ENCODE measurements at places on chromosomes 4 and X.
A peak's percentile ranks its signal among the peaks of the same experiment; 100 is the strongest.

GRCh38 chrX:119682019-119682989 is 10.7 kb downstream of the SEPTIN6 start:
- DNase-seq: no peak

- no peak for DNase-seq
These were observed 351.9 kb downstream of the FAT4 start for GRCh38 chr4:125666635-125667034.

DNA sequence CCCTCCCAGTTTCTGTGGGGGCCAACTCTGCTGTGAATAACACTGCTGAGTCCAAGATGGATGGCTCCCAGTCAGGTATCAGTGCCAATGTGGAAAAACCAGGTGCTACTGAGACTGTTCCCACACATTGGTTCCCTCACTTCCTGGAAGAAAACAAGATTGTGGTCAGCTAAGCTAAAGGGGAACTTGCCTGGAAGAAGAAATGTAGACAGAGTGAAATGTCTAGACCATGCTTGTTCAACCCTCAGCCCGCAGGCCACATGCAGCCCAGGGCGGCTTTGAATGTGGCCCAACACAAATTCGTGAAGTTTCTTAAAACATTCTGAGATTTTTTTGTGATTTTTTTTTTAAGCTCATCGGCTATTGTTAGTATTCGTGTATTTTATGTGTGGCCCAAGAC is 28.6 kb upstream of the UTP14A start:
- no peak for DNase-seq

- DNase-seq: no peak
These were observed 65.9 kb downstream of the EFNB1 start for GRCh38 chrX:68894513-68895340.

GRCh38 chr4:16513876-16514275 is 287.6 kb upstream of the TAPT1 start:
- peak; percentile 11 for DNase-seq

GRCh38 chr4:139453041-139453370 is 915 bp upstream of the RAB33B start:
- DNase-seq: peak; percentile 82

DNA sequence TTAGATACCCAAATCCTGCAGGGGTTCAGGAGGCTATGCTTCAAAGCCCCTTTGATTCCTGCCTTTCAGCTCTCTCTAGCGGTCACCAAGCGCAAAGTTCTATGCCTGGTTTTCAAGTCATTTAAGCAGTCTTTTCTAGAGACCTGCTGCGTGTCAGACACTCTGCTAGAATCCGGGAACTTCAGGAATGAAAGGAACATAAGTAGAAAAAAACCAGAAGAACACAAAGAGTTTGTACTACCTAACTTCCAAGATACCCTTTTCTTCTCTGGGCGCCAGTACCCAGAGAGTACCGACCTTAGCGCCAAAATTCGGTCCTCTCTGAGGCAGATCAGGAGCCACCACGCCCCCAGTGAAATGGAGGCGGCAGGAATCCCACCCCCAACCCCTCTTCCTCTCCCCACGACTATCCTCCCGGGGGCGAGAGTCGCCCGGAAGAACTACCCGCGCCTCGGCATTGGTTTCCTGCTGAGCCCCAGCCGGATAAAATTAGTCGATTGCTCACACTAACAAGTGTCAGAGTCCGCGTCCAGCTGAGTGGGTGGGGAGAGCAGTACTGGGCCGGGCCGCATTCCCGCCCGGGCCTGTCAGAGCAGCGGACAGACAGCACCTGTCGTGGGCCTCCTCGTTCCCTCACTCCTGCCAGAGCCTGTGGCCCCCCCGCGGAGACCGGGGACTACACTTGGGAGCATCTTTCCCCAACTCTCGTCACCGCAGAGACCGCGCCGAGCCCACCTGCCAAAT is 78.8 kb downstream of the RLIM start:
- peak; percentile 76 for DNase-seq

DNA sequence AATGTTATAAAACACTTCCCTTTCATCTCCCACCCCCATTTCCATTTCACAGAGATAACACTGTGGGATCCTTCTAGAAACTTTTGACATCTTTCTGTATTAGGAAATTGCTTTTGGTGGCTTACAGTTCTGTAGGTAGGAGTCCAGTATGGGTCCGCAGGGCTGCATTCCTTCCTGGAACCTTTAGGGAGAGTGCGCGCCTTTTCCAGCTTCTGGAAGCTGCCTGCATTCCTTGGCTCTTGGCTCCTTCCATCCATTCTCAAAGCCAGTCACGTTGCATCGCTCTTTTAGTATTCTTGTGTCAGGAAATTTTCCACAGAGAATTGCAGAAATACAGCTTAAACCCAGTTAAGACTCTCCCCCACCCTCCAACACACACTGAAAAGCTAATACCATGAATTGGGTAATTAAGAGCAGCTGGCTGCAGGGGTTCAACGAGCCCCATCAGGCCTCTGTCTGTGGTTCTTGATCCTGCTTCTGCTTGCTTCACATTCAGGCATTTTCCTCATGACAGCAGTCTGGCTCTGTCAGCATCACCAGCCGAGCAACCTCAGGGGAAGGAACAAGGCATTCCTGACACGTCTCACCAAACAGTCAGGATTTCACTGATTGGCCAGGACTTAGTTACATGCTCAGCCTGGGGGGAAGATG is 48.8 kb downstream of the SEPTIN11 start:
- peak; percentile 34 for DNase-seq

DNA sequence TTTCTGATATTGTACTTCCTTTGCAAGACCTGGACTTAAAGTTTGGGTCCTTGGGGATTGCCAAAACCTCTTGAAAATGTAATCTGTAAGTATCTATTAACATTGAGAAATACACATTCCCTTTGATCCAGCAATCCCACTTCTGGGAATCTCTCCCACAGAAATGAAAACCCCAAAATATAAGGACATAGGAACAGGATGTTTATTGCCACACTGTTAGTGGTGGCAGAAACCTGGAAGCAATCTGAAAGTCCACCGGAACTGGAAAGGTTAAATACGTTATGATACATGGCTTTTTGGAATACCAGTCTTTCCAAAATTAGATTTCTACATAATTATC is 71.2 kb upstream of the STX18 start:
- no peak for DNase-seq

DNA sequence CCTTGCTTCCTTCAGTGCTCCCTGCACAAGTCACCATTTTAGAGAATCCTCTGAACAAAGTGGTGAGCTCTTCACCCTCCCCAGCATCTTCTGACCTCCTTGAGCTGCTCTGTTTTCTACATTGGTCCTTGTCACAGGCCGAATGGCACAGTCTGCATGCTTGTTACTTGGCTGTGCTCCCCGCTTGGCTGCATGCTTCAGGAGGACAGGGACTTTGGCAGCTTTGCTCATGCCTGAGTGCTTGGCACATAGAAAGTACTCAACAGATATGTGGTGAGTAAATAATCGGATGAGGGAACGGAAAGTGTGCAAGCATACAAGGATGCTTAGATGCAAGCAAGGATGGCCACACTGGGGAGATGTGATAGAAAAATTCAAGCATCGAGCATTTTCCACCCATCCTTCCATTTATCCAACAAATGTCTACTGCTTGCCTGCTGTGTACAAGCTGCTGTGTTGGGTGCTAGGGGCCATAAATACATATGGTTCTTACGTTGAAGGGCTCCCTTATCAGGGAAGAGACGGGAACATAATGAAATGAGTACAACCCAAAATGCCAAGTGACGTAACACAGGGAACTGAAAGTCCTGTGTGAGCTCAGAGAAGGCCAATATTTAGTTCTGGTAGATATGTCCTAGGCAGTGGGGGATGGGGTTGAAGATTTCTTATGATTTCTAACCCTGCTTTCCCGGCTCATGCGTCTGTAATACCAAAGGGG is 31.2 kb downstream of the SLC2A9 start:
- DNase-seq: no peak

GRCh38 chr4:140277576-140277975 is 95.9 kb upstream of the SCOC start:
- no peak for DNase-seq

- DNase-seq: no peak
These were observed 1.5 kb downstream of the MAB21L2 start for GRCh38 chr4:150583287-150584110.

DNA sequence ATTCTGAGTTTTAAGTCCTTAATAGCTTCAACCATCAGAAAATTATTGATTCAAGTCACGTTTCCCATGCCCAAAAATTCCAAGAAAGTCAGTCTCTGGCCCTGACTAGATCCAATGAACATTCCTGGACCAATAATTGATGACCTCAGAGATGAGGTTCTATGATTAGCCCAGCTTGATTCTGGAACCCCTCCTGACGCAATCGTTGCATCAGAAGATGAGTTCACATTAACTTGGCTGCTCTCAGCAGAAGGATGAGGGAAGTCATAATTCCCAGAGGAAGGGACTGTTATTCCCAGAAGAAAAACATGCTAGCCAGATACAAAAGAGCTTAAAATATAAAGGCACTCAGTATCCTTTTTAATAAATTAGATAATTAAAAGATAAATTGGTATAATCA is 34.3 kb upstream of the CPEB2 start:
- DNase-seq: no peak

DNA sequence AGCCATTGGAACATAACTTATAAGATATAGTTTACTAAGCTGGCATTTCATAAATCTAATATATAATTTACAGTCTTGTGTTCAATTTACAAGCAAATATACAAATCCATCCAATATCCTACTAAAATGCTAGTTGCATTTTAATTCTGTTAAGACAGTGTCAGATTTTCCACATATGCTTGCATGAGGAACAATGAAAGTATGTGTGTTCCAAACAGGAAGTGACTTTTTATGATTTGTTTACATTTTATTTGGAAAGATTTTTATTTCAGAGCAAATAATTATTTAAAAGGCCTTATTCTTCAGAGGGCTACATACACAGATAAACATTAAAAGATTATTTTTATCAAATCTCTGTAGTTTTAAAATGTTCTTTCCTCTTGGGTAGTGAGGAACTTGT is 130.1 kb downstream of the KLHL34 start:
- DNase-seq: peak; percentile 62

GRCh38 chr4:124946696-124947095 is 234.2 kb upstream of the ANKRD50 start:
- no peak for DNase-seq

- no peak for DNase-seq
These were observed 111.5 kb downstream of the MID1 start for GRCh38 chrX:10508891-10509290.

- DNase-seq: no peak
These were observed 449.3 kb downstream of the RPA4 start for GRCh38 chrX:97332963-97333362.

DNA sequence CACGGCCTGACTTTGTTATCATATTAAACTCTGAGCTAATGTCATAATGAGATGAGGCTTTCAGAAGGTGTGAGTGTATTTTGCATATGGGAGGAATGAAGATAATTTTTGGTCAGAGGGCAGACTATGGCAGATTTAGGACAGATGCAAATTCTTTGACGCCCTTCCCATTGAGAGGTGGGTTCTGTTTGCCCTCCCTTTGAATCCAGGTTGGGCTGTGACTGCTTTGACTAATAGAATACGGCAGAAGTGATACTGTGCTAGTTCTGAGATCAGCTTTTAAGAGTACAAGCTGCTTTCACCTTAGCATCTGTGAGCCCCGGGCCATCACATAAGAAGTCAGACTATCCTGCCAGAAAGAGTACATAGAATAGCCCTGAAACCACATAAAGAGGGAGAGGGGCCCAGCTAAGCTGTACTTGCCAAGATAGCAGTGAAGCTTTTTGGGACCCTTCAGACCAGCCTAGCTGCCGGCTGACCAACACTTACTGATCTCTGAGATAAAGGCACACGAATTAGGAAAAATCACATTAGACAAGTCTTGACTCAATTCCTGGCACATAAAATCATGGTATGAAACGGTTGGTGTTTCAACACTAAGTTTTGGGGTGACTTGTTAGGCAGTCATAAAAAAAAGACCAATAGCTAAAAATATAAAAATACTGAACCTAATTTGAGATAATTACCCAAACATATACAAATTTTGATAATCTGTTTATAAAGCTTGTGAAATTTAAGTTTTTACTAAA is 166.7 kb upstream of the SH3RF1 start:
- no peak for DNase-seq

DNA sequence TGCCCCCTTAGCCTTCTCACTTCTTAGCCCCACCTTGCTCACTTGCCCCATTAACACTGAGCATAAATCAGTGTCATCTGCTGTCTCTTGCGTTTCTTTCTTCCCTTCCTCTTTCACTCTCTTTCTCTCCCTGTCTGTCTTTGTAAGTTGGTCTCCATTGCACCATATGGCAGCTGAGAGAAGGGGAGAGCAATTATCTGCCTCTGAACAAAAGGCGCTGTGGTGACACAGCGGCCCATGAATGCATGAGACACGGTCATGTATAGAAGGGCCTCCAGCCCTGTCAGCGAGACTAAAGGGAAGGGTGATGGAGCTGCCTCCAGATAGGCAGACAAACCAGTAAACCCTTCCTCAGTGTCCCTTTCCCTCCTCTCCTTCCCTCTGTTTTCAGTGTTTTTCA is 88.8 kb upstream of the PCDH18 start:
- DNase-seq: no peak

DNA sequence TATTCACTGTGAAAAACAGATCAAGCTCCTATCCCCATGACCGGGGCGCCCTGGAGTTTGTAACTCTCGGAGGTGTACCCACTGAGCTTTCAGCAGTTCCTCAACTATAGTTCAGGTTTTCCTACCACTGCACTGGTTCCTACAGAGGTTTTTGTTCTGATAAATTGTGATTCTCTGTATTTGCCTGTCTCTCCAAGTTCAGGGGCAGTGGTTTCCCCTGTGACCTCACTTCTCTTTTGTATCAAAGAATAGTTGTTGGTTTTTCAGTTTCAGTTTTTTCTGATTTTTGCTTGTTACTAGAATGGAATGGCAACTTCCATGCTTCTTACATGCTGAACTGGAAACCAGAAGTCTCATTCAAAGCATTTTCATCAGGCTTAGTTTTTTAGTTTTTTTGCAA is 56.8 kb upstream of the PLS3 start:
- DNase-seq: no peak

GRCh38 chrX:35380808-35381700 is 417.1 kb upstream of the MAGEB16 start:
- DNase-seq: peak; percentile 12

DNA sequence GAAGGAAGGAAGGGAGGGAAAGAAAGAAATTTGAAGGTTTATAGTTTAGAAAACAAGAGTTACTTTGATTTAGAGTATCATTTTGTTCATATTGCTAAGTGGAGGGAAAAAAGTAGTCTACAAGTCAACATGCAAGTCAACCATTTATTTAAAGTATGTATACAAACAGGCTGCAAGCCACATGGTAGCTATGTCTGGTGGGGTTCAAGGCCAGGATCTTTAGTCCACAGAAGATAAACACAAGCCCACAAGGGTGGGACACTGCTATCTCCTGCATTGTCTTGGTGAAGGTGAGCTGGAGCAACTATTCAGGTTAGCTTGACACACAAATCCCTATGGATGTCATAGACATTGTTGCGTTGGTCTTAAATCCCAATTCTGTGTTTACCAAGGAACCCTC is 71.4 kb downstream of the ABCG2 start:
- DNase-seq: no peak

DNA sequence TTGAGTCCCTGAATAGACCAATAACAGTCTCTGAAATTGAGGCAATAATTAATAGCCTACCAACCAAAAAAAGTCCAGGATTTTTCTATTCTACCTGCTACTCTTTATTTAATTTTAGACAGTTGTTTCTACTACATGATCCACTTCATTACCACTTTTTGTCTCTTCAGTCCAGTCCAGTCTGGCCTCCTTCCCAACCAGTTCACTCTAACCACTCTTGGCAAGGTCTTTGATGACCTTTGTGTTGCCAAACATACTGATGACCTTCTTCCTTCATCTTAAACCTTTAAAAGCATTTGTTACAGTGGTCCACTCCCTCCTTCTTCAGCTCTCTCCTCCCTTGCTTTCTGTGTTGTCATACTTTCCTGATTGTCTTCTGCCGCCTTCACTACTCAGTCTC is 12.8 kb upstream of the UBQLN2 start:
- DNase-seq: no peak

GRCh38 chr4:107837776-107838618 is 13.3 kb downstream of the SGMS2 start:
- DNase-seq: no peak

Measured in ELR (cell line).